NCI-H1930 (cell line): ENCODE measurements at places on chromosomes 4 and X.

- no peak for DNase-seq
Measured at GRCh38 chr4:168317621-168318020, 931 bp downstream of the DDX60 start.

GRCh38 chr4:128461291-128462102, 173.9 kb upstream of the PGRMC2 start:
- no peak for DNase-seq

DNA sequence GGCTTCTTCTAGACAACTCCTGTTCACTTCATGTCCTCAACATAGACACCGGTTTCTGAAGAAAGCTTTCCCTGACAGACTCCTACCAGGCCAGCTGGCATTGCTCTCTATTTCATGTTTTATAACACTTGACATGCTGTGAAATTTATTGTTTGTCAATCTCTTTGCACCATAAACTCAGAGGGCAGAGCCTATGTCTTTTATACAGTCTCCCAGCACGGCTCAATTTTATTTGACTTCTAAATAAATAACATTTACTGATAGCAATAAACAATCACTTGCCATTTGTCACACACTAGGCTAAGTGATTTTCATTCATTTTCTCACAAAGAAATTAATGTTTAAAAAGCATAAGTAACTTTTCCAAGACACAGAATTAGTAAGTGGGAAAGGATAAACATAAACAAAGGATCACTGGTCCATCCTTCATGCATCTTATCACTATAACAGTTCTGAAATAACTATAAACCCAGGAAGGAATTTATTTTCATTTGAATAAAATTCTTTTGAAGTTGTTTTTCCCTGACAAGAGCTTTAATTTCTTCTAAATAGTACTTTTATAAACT, 577.6 kb downstream of the TECRL start:
- no peak for DNase-seq

GRCh38 chr4:33057736-33058135, 2337.6 kb downstream of the PCDH7 start:
- no peak for DNase-seq

- DNase-seq, result no peak
Measured at GRCh38 chr4:150999086-150999485, 16.0 kb downstream of the LRBA start.

GRCh38 chr4:40723728-40724127, 26.0 kb upstream of the NSUN7 start:
- no peak for DNase-seq

DNA sequence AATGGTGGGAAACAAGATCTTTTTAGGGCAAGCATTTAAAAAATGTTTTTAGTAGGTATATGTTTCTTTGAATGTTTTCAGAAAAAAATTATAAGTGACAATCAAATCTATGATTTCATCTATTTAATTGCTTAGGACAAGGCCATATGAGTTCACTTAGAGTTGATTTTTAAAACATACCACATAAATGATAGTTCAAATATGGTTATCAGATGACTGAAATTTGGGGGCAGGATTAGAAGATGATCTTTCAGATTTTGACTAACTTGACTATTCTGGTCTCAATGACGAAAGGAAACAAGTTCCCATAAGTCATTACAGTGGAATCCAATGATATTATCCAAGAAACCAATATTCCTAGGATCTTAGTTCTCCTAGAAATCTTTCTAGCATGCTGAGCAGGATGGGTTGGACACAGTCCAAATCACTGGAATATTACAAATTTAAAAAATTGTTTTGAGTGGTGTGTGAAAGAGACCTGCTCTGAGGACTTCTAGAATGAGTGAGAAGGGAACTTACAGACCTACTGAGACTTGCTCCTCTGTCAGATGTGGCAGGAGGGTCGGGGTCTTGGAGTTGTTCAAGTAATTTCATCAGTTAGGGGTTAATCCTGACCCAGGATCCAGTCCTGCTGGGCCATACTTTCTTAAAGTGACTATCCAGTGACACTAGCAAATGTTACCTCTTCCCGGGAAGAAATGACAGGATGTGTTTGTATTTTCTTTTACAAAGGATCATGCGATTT, 20.0 kb downstream of the RHOH start:
- DNase-seq, result no peak

DNA sequence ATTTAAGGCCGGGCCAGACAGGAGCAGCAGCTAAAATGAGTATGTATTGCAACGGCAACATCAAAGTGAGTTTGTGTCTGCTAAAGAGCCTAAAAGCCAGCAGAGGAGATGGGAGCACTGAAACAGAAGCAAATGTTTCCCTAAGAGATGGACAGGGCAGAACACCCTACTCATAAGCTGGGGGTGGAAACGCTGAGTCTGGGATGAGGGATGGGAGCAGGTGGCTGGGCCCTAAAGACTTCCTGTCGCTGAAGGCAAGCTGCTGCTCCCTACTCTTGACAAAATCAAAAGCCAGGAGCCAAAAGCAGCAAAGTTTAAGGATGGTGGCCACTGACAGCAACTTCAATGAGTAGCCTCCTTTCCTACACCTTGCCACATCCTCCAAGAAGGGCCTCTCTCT, 40.6 kb upstream of the NAP1L5 start:
- no peak for DNase-seq

DNA sequence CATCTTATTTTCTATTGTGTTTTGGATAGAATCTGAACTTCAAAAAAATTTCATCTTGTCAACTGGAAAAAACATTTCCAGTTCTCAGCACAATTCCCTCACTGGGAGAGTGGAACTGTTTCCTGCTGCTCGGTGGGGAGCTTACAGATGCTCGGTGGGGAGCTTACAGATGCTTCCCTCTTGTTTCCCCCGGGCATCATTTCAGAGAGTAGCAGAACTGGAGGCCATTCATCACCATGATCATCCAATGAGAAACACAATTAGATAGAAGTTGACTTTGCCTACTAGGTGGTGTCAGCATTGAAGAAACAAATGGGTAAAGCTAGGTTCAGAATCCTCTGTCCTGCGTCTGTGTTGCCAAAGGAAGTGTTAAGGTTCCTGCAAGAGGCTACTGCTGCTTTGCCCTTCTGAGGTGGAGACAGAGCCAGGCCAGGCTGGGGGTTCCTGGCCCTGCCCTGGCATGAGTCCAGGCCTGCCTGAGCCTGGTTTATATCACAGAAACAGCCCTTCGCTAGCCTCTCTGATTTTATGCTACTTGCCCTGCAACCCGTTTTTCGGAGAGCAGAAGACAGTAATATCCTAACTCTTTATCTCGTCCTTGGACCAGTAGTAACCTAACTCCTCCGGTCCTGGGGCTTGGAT, 70.6 kb downstream of the TAPT1 start:
- no peak for DNase-seq

DNA sequence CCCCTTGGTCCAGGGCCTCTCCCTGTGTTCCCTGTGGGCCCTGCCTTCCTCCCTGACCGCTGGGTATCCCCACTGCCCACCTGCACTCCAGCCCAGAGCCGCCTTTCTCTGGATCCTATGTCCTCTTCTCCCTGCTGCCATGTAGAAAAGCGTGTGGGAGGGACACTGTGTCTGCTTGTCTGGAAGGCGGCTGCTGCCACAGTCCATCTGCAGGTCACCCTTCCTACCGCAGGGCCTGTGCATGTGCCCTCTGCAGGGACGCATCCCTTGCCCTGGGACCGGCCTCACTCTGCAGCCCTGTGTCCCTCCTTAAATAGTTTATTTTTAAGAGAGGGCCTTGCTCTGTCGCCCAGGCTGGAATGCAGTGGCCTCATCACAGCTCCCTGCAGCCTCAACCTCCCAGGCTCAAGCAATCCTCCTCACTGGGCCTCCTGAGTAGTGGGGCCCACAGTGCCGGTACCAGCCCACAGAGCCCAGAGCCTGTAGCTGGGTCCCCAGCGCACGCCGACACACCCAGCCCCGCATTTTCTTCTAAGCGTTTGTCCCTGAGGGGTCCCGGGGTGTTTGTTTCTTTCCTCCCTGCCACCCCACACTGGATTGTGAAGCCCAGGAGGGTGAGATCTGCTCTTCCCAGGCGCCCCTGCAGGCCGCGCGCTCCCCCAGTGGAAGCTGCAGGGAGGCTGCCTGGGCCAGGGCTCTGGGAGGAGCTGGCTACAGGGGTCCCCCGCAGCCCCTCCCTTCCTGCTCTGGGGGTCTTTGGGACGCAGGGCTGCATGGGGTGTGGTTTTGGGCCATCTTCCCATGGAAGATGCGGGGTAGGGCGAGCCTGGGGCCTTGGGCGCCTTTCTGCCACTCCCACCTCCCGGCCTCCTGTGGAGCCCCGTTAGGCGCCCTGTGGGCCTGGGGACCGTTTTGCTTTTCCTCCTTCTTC, 12.8 kb upstream of the NAT8L start:
- DNase-seq, result no peak

GRCh38 chr4:11505221-11505971, 76.7 kb upstream of the HS3ST1 start:
- DNase-seq, result no peak

DNA sequence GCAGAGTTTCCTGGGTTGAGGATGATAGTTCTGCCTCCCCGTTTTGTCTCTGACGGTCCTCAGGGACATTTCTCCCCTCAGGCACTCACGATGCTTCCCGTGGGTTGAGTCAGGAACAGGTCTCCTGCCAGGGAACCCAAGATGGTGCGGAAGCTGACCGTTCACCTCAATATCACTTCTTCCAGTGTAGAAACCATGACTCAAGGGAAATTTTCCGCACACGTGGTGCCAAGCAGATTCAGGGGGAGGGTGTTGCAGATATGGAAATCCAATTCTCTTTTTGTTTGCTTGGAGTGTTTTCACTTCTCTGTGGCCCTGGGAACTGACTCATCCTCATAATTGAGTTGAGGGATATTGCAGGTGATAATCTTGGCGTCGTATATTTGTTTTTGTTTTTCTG, 46.7 kb downstream of the CXorf49B start:
- no peak for DNase-seq

DNA sequence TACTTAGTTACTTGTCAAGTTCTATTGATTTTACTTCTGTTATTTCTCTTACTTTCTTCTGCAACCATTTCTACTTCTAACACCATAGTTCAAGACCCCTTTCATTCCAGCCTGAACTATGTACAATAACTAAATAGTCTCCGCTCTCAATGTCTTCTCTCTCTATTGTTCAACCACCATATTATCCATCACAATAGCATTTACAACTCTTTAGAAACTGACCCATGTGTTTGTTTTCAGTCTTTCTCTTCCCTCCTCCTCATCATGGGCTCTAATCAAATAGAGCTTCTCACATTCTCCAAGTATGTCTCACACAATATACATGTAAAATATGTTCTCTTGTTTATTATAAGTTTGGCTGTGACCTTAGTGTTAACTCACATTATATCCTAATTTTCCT, 143.6 kb downstream of the ZAR1 start:
- DNase-seq, result no peak

GRCh38 chr4:112296949-112297880, at the start of gene ALPK1:
Gene ALPK1, plus strand, starts transcription at chr4:112297369.
- no peak for DNase-seq

GRCh38 chr4:140122891-140123290, 31.1 kb downstream of the MAML3 start:
- DNase-seq, result no peak

GRCh38 chrX:135536877-135537276, 16.4 kb downstream of the INTS6L start:
- DNase-seq, result no peak

DNA sequence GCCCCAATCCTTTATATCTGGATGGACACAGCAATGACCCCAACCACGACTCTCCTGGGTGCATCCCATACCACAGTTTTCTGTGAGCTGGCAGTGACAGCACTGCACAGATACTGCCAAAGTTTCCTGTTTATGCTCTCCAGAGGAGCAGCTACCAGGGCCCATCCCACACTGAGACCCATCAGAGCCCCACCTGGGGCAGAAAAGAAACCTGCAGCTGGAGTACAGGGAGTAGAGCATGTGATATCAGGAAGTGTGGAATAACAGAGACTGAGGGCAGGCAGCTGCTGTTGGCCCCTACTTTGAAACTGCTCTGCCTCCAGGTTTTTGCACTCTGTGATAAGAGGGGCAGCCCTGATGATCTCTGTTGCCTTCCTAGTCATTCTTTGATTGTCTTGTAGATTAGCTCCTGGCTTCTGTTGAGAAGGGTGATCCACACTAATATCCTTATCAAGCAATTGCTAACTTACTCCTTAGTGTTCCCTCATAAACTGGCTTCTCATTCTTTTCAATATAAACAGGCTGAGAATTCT, 526.3 kb upstream of the TECRL start:
- DNase-seq, result no peak

GRCh38 chrX:28888416-28888815, 301.2 kb downstream of the IL1RAPL1 start:
- no peak for DNase-seq

DNA sequence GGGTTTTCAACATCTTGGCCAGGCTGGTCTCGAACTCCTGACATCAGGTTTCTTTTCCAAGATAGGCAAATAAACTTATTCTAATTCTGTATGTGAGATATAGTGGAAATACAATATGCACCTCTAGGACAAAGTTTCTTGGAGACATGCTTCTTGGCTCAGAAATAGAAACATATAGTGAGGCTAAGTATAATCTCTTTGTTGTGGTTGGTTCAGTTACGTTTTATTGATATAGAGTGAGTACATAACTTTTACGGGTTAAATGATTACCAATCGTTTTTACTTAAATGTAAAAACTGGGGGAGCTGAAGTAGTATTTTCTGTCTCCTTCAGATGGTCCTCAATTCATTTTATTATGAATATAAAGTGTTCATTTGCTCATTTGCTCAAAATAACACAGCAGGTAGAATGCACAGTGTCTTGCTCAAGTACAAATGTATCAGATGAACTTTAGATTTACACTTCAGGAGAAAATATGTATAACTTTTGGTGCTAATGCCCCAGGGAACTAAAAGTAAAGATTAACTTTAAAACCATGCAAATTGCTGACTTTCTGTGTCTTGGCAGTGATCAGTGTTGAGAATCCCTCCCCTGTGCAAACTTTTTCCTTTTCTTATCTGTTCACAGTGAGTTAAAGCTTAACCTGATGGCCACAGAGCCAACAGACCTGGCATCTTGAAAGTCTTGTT, 77.6 kb downstream of the AFF1 start:
- no peak for DNase-seq

GRCh38 chr4:157048248-157048647, 27.7 kb upstream of the GLRB start:
- DNase-seq, result no peak

- no peak for DNase-seq
Measured at GRCh38 chr4:153109296-153109849, 94.9 kb upstream of the TRIM2 start.

DNA sequence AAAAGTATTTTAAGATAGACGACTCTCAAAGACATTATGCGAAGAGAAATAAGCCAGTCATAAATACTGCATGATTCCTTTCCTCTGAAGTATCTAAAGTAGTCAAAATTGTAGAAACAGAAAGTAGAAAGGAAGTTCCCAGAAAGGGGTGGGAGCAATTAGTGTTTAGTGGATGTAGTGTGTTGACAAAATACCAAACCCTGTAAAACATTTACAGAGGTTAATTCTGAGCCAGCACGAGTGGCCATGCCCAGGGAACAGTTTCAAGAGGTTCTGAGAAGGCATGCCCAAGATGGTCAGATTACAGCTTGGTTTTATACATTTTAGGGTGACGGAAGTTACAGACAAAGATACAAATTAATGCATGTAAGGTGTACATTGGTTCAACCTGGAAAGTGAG, 34.4 kb upstream of the SLC25A4 start:
- no peak for DNase-seq

DNA sequence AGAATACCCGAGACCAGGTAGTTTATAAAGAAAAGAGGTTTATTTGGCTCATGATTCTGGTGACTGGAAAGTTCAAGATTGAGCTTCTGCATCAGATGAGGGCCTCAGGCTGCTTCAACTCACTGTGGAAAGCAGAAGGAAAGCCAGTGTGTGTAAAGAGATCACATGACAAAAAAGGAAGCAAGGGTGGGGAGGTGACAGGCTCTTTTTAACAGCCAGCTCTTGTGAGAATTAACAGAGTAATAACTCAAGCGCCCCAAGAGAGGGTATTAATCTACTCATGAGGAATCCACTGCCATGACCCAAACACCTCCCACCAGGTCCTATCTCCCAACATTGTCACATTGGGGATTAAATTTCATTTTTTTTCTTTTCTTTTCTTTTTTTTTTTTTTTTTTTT, 6.3 kb upstream of the YIPF6 start:
- no peak for DNase-seq
